ENCODE measurements at places on chromosomes 7 and 10. TPM values are rescaled to one million over a fixed set of nuclear protein-coding genes. Genes with fewer than 3 reads are reported as not detected.

The CTAGE8 gene
- not detected for polyA plus RNA-seq

The SGMS1 gene
- 7.4 TPM for polyA plus RNA-seq

The OR2A5 gene
- not detected for polyA plus RNA-seq

The WNT16 gene
- polyA plus RNA-seq = not detected

The ZNF727 gene
- 0.68 TPM for polyA plus RNA-seq

The LGI1 gene
- 0.99 TPM for polyA plus RNA-seq

Measured in pancreas (tissue), 10 donors.